ENCODE measurements at places on chromosomes 1 and 21.

GRCh38 chr1:151069103-151069486 lies 1.5 kb upstream of the GABPB2 start:
- no peak for DNase-seq

DNA sequence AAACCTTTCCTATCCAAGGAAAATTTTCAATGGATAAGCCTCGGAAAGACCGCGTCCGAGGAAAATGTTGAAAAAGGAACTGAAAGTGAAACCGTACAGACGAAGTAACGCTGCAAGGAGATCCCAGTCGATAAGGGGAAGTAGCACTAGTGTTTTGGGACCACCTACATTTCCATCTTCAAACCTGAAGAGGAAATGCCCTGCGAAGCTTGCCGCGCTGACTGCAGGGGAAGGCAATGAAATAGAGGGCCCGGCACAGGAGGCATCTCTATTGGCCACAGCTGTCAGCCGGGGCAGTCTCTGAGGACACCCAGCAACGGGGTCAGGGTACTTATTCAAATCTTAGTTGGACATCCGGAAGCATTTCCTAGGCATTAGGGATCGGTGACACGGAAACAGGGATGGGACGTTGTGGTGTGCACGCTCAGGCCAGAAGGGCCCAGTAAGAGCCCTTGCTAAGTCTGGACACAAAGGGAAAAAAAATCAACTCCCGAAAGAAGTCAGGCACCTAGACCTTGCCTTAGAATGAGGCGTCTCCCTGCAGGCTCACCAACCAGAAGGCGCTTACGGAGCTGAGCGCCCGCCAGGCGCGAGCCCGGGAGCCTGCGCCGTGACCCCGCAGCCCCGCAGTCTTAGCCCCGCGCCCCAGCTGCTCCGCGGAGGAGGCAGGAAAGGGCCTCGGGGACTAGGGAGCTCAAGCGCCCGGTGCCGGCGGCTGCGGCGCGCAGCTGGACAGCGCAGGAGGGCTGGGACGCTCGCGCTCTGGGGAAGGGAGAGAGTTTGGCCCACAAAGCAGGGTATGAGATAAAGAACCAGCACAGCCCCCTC lies 655 bp downstream of the USF1 start:
- peak; percentile 39 for DNase-seq

GRCh38 chr1:155254228-155254713 lies 1.0 kb downstream of the ENTREP3 start:
- DNase-seq, result no peak

DNA sequence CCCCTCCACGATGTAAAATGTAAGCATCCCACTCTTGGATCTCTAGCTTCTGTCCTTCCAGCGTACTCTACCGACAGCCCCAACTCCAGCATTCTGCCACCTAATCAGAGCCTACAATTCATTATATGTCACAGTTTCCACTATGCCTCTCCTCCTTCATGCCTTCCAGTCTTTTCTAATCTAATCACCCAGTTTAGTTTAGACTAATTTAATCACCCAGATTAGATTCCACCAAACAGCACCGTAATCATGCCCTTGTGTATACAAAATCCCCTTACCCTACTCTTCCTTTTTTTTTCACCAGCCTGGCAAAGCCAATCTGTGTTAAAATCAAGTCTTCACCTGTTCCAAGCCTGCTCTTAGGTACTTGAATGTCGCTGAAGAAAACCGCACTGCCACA lies 49.8 kb upstream of the KANK4 start:
- no peak for DNase-seq

DNA sequence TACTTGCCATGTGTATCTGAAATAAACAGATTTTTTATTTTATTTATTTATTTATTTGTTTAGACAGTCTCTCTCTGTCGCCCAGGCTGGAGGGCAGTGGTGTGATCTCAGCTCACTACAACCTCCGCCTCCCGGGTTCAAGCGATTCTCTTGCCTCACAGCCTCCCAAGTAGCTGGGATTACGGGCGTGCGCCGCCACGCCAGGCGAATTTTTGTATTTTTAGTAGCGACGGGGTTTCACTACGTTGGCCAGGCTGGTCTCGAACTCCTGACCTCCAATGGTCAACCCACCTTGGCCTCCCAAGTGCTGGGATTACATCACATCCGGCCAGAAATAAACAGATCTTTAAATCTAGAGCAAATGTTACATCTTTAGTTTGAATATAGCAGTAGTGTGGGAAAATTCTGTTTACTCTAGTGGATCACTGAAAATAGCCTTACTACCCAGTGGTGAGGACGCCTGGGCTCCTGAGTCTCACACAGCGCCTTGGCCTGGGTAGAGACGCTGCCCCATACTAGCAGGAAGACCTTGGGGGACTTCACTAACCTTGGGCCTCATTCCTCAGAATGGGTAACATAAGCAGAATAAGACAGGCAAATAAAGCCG lies 709 bp downstream of the GART start:
- DNase-seq, result no peak

- DNase-seq, result no peak
These were observed 48.1 kb downstream of the STUM start for GRCh38 chr1:226596531-226597165.

DNA sequence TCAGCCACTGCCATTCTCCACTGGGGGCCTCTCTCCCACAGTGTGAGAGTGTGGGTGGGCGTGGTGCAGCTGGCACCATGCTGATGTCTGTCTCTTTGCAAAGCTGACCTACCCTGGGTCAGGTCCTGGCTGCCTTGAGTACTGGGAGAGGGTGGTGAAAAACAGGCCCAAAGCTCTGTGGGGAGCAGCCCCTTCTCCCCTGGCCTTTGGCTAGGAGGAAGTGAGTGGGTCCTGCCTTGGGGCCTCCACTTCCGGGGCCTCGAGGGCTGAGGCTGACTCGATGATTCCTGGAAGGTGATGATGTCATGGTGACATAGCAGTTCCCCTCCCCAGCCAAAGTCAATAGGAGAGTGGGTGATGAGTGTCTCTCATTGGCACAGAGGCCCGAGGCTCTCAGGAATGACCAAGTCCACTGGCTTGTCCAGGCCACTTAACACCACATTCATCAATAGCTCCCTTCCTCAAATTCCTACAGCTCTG lies 53.0 kb downstream of the IER5 start:
- peak; percentile 29 for DNase-seq

GRCh38 chr1:32447469-32448185 lies 17.2 kb upstream of the ZBTB8B start:
- DNase-seq, result no peak

DNA sequence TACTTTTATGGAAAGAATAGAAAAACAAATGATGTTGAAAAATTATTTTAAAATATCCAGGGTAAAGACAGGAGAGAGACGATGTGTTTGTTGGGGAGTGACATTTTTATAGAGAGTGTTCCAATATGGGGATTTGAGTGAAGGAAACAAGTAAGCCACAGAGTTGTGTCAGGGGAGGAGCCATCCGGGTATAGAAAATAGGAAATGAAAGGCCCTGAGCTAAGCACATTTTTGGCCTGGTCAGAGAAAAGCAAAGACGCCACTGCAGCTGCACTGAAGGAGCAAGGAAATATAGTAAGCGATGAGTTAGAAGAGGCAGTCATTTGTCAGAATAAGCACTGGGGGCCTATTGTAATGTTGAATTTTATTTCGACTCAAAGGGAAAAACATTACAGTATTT lies 107.3 kb upstream of the ADGRL4 start:
- DNase-seq, result no peak

DNA sequence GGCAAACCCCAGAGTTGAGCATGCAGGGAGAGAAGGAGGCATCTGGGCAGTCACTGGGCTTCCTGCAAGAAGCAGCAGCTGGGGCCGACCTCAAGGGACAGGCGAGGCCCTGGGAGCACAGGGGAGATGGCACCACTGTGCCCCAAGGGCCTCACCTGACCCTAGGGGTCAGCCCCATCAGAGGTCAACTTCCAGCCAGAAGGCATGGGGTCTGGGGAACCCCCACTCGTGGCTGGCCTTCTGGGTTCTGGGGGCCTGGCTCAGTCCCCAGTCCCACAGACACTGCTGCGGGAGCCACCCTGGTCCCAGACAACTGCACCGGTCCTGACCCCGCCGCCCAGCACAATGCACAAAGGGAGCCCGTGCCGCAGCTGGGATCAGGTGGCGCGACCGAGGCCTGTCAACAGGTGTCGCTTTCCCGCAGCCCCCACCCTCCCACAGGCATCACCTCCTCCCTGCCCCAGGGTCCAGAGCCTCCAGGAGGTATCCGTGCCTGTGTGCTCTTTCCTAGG lies 6.2 kb downstream of the WNT9A start:
- DNase-seq, result no peak
